RWPE2 (cell line): ENCODE measurements at places on chromosomes 1 and 21.
A peak's percentile ranks its signal among the peaks of the same experiment; 100 is the strongest.

DNA sequence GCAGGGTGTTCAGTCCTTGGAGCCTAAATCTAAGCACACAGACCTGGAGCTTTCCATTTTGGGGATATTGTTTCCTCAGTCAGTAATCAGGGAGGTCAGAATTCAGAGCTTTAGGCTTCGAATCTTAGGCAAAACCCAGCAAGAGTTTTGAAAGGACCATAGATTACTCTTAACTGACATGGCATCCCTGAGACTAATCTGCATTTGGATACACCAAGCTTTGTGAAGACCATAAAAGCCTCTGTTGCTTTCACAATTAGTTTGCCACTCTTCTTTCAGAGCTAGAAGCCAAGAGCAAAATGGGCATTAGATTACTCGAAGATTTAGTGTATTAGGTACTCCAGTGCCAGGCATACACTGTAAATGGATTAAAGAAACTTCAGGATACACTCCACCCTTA, 131.8 kb upstream of the GREM2 start:
- no peak for DNase-seq

- DNase-seq: no peak
Measured at GRCh38 chr1:170665629-170666028, 1.7 kb downstream of the PRRX1 start.

GRCh38 chr1:187226396-187226795, 397.6 kb downstream of the PLA2G4A start:
- no peak for DNase-seq

DNA sequence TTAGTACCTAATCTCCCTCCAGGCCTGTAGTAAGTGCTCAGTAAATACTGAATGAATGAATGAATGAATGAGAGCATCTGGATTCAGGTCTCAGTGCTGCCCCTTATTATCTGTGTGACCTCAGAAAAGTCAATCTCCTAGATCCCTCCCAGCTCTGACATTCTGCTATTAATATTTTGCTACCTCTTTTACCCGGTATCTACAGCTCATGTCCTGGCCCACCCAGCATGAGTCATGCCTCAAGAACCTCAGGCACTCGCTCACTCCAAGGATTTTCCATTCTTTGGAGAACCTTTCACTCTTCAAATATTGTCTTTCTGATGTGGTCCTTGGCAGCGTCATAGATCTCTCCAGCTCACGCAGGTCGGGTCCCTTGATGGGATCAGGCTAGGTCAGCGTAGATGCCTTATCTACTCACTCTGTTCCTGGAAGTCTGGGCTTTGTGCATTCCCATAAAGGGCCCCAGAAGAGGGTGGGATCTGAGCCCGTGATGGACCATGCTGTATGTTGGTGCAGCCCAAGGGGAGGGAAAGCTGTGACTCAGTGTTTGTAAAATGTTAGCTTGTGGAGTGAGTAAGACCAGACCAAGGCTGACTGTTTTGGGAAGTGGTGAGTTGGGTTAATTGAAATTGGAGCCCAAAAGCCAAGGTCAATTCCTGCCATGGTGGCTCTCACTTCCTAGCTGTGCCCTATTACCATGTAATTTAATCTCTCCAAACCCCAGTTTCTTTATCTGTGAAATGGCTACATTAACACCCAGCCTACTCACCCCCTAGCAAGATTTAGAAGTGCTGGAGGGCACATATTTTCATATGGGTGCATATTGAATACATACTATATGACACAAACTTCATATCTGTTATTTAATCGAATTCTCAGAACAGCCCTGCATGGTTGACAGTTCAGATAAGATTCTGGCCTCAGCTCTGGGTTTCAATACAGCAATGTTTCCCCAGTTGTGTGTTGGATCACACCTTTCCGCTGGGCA, 214.1 kb upstream of the USP24 start:
- DNase-seq: peak; percentile 97

DNA sequence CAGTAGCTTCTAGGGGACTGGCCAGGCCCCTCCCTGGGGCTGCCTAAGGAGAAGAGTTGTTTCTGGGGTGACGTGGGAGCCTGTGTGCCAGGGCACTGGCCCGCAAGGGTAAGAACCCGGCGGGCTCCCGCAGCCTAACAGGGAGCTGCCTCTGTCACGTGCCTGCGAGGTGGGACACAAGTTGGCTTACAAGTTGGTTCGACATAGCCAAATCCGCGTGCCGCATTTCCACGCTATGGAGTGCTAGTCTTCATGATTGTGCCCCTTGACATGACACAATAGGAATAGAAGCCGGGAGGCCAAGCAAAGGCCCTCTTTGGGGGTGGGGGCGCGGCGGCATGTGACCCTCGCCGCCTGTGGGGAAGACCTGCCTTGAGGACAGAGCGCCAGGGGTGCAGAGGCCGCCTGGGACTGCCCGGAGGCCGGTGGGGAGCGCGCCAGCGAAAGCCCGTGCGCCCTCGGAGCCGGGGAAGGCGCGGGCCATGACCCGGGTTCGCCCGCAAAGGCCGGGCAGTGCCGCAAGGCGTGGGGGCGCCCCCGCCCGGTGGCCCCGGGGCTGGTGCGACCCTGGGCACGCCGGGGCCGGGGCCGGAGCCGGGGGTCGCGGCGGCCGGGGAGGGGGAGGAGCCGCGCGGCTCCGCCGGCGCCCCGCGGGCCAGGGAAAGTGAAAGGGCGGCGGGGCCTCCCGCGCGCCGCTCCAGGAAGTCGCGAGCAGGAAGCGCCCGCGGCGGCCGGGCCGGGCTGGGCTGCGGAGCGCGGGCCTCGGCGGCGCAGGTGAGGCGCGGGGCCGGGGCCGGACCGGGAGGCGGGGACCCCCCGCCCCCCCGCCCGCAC, at the start of gene SLC37A1:
Gene SLC37A1, plus strand, starts transcription at position 702 of the 834 bp plus-strand sequence. CDS start 4,603 bp downstream, outside the sequence.
- no peak for DNase-seq

- no peak for DNase-seq
Measured at GRCh38 chr1:231393668-231394067, 28.4 kb downstream of the EGLN1 start.

- DNase-seq: no peak
Measured at GRCh38 chr1:206100226-206100815, 16.9 kb downstream of the AVPR1B start.

DNA sequence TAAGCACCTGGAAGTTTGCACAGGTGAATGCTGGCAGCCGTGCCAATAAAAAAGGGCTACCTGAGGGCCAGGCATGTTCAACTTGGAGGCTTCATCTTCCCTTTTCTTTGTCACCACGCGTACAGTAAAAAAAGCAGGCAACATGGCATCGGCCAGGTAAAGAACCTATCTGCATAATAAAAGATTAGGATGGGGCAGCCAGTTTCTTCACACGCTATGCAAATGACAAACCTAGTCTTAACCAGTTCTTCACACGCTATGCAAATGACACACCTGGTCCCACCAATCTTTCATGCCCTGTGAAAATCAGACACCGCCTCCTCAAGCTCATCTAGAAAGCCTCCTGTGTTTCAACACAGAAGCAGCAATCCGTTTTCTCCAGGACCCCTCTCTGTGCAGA, 413.4 kb downstream of the HLX start:
- no peak for DNase-seq

- no peak for DNase-seq
Measured at GRCh38 chr21:44326716-44327602, 12.2 kb downstream of the CFAP410 start.

- DNase-seq: no peak
Measured at GRCh38 chr21:22280851-22281250, 1282.6 kb downstream of the NCAM2 start.
